DMS79 (cell line): ENCODE measurements at places on chromosomes 16 and 17.
A peak's percentile ranks its signal among the peaks of the same experiment; 100 is the strongest.

- DNase-seq: no peak
Measured at GRCh38 chr17:78970834-78971755, 8.6 kb downstream of the LGALS3BP start.

GRCh38 chr17:63693411-63694113 is 6.4 kb downstream of the LIMD2 start:
- DNase-seq: no peak

DNA sequence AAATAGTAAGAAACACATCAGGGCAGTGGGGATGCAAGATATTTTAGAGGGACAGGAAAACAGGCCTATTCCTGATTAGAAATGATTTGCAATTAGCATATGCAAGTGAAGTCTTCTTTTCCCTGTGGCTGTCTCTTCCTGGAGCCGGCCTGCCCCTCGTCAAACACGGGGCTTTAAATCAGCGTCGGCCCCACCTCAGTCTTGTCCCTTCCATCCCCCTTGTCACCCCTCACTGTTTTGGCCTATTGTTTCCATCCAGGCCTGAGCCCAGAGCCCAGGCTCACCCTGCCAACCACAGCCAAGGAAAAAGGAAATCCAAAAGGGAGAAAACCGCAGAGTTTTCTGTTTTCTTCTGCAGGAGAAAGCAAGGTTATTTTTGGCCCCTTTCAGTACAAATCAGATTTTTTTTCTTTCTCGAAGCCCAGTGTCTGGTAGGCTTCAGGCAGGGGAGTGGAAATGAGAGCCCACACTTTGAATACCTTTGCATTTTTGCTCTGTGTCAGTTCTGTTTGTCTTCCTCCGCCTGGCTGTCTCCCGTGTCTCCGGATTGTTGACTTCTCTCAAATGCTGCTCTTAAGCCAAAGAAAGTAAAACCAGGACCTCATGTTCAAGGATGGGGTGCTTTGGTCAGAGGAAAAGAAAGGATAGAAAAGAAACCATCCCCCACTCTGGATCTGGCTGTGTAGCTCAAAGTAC is 399.9 kb upstream of the CDH11 start:
- DNase-seq: no peak

GRCh38 chr16:66171578-66171977 is 194.9 kb upstream of the CDH5 start:
- DNase-seq: no peak

DNA sequence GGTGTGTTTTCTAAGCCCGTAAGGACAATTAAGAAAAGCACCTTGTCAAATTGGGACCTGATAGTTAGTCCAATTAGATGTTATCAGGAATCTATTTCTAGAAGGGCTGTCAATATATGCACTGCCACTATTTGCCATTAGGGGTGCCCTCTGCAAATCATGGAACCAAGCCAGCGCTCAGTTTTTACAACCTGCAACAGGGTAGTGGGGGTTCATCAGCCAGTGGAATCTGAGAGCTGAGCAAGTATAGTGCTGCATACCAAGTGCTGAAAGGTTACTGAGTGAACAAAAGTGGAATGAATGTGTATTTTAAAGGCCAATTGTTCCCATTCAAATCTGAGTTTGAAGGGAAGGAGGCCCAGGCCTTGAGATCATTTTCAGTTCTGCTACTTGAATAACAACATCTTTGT is 10.4 kb downstream of the PRR11 start:
- no peak for DNase-seq

DNA sequence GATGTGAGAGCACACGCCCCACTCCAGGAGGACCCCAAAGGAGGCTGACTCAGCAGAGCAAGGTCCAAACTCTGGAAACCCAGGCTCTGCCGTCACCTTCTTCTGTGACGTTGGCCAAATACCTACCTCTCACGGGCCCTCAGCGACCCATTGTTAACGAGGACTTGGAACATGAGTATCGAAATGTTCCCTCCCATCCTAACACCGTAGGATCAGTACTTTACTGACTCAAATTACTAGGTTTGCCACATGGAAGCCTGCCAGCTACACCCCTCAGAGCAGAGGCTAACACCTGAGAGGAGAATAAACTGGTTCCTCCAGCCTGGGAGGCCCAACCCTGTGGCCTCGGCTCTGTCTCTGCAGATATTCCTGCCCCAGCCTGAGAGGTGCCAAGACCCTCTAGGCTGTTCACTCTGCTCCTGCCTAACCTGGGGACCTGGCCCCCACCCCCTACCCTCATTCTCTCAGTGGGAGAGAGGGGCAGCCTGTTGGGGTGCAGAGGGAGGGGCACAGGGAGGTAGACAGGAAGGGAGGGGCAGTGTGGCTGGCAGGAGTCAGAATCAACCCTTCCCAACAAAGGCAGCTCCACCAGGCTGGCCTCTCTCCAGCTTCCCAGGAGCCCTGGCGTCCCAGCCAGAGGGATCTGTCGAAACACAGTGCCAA is 4.4 kb downstream of the PITPNM3 start:
- peak; percentile 93 for DNase-seq

DNA sequence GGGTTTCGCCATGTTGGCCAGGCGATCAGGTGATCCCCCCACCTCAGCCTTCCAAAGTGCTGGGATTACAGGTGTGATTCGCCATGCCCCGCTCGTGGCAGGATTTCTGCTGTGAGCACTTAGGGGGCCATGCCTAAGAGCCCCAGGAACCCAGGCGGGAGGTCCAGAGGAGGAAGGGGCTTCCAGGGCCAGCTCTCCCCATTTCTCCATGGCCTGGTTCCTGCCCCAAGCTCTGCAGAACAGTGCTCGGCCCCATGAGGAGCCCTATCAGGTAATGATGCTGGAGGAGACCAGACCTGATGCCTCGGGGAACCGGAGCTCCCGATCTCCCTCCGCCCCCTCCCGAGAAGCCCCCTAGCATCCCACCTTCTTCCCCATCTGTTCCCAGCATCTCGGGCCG is 53.6 kb downstream of the RMI2 start:
- DNase-seq: no peak

GRCh38 chr17:49987681-49988441 is 7.2 kb downstream of the DLX3 start:
- DNase-seq: peak; percentile 72

DNA sequence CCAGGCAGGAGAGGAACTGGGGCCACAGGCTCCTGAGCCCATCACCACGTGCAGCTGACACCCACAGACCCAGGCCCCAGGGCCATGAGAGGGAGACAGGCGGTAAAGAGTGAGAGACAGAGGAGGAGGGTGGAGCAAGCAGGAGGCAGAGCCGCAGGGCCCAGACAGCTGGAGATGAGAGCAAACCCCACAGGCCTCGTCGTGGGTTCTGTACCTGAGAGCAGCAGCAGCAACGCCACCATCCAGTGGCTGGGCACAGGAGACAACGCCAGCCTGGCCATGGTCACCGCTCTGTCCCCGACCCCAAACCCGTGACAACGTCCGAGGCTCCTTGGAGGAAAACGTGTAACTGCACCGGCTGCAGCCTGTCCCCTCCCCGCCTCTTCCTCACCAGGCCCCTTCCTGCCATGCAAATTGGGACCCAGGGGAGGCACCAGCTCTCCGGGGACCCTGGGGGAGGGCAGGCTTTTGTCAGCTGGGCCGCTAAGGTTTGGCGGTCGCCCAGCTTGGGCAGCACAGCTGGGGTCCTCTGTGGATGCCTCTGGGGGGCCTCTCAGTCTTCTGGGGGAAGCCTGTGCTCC is at the start of gene CD79B:
Gene CD79B (minus strand): TSS at position 351 of the 581 bp plus-strand sequence. CDS start 70 bp downstream, at position 281.
- no peak for DNase-seq

- no peak for DNase-seq
Measured at GRCh38 chr17:32239456-32239855, 26.2 kb upstream of the RHBDL3 start.

GRCh38 chr16:4159726-4160125 is 43.5 kb upstream of the ADCY9 start:
- DNase-seq: no peak

DNA sequence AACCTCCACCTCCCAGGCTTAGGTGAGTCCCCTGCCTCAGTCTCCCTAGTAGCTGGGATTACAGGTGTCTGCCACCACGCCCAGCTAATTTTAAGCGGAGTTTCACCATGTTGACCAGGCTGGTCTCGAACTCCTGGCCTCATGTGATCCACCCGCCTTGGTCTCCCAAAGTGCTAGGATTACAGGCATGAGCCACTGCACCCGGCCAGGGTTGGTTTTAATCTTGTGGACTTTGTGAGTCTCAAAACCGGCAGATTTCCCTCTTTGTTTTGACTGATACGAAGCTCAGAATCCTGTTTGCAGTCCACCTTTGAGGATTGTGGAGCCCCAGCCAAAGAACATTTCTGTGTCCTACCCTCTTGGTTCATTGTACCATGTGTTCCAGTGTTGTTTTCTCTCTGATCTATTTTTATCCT is 16.4 kb upstream of the CPSF4L start:
- DNase-seq: no peak

- no peak for DNase-seq
Measured at GRCh38 chr16:87066133-87067002, 250.8 kb downstream of the C16orf95 start.

GRCh38 chr17:274902-275301 is 77.7 kb downstream of the RPH3AL start:
- DNase-seq: no peak

DNA sequence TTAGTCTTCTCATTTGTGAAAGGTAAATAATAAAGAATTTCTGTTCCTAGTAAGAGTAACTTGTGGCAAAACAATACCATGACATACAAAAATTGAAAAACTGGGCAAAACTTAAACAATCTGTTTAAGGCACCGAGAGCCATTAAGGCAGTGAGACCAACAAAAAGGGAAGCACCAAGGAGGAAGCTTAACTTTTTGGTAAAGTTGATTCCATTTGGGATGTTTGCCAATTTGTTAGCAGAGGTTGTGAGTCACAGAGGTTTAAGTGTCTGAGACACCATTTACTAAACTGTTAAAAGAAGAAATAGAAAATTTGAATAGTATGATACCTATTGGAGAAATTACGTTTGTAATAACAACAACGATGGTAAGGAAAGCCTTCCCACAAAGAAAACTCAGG is 4.9 kb downstream of the SLC35G3 start:
- DNase-seq: no peak

DNA sequence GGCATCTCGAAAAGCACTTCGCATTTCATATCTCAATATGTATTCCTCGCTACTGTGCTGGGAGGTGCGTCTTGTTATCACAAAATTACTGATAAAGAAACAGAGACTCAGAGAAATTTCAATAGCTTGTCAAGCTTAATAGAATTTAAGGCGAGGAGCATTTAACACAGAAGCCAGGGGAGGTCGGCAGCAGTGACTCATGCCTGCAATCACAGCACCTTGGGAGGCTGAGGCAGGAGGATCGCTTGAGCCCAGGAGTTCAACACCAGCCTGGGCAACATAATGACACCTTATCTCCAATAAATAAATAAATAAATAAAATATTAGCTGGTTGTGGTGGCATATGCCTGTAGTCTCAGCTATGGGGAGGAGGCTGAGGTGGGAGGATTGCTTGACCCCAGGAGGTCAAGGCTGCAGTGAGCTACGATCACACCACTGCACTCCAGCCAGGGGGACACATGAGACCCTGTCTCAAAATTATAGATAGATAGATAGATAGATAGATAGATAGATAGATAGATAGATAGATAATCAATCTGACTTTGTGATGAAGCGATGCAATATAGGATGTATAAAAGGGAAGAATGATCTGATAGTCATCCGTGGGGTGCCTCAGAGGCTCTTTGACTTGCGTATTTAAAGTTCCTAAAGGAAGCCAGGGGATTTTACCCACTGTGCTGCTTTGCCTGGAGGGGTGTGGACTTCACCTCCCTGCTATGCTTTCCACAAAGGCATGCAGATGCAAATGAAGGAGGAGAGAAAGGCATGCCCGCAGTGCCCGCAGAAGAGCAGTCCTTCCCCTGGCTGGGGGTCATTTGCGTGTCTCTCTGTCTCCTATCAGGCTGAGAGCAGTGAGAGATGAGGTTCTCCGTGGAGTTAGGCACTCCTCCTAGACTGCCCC is 15.9 kb upstream of the USP10 start:
- no peak for DNase-seq

DNA sequence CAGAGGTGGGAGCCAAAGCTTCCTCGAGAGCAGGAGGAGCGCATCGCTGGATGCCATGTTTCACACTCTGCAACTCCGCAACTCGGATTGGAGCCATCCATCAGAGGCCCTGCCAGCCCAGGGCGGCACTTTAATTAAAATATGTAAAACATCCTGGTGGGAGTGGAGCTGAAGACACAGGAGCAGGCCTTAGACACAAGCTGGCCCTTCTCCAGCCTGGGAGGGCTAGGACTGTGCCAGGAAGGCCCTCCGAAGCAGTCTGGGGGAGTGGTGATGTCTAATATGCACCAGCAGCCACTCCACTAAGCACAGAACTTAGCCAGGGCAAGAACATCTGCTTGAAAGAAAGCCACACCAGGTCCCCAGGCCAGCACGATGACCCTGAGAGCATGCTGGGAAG is 5.8 kb upstream of the CCDC182 start:
- DNase-seq: no peak

GRCh38 chr17:63364944-63365343 is 81.2 kb downstream of the CYB561 start:
- DNase-seq: no peak

- DNase-seq: no peak
Measured at GRCh38 chr17:61209106-61209439, 190.6 kb upstream of the TBX2 start.

DNA sequence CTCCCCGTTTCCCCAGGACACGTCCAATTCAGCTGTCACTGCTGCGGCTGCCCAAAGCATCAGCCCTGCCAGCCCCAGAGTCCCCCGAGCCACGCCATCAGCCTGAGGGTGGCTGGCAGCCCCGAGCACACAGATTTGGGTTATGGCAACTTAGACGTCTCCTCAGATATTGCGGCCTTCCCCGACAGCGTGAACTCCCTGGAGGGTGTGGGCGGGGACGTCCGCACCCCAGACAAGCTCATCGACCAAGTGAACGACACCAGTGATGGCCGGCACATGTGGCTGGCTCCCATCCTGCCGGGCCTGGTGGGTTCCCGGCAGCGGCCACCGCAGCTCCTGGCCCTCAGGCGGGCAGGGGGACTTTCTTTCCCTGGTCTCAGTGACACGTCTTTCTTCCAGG is 224.8 kb downstream of the KATNIP start:
- DNase-seq: no peak

DNA sequence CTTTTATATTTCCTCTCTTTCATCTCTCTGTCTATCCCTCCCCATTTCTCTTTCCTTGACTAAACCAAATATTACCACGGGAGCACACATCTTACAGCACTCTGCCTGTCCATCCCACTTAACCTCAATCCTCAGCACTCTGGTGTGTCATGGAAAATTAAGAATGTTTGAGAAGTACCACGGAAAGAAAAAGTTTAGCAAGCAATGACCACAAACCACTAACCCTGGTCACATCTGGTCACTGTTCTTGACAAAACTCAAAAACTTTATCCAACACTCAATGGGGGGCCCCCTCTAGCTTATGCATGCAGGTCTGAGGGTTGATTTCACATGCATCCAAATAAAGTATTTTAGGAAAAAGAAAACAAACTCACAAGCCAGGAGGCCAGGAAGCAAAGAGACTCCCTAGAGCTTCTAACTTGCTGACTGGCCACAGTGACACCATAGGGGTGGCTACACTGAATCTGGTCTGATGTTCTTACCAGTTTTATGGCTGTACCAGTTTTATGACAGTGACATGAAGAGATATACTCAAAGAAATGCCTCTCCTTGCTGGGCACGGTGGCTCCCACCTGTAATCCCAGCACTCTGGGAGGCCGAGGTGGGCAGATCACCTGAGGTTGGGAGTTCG is 229.2 kb downstream of the STX8 start:
- DNase-seq: no peak

GRCh38 chr16:79463841-79464240 is 136.7 kb downstream of the MAF start:
- no peak for DNase-seq
